ENCODE measurements at places on chromosomes 7 and 10.

DNA sequence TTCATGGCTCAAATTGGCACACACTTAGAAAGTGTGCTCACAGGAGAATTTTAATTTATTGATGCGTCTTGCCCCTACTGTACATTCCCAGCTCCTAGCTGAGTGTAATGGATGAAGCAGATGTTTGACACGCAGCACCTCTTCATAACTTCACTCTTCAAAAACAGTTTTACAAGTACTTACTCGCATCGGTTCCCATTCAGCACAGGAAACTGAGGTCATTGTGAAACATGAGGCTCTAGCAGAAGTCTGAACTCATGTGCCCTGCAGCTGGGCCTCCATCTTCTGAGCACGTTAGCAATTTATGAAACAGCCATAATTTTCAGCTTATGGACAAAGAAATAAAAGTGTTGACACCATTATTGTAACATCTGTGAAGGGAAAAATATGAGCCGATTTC lies 558.9 kb upstream of the MGMT start:
- DNase-seq, result no peak

GRCh38 chr7:31688372-31688771 lies 1.4 kb downstream of the PPP1R17 start:
- no peak for DNase-seq

GRCh38 chr7:129222064-129222463 lies 2.8 kb upstream of the AHCYL2 start:
- DNase-seq, result no peak

DNA sequence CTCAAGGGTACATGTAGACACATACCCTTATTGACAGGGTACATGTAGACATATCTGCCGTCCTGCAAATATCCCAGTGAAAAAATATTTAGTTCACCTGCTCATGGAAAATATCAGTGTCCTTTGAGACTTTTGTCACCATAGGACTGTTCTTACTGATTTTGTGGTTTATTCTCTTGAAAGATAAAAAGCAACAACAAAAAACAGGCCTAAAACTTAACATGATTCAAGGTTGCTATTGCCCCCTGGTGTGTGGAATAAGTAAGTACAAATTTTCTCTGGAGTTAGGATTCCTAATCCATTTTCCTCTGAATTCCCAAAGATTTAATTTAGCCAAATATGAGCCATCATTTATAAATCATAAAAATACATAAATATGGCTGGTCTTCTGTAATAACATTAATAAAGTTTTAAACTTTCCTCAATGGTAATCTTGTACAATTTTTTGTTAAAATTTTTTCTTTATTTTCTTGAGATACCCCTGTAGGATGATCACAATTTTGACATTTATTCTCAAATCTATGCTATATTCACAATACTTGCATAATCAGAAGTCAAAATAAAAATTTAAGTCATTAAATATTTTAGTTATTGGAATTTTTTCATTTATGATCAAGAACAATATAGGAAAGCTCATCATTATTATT lies 741.4 kb upstream of the POT1 start:
- DNase-seq, result no peak

DNA sequence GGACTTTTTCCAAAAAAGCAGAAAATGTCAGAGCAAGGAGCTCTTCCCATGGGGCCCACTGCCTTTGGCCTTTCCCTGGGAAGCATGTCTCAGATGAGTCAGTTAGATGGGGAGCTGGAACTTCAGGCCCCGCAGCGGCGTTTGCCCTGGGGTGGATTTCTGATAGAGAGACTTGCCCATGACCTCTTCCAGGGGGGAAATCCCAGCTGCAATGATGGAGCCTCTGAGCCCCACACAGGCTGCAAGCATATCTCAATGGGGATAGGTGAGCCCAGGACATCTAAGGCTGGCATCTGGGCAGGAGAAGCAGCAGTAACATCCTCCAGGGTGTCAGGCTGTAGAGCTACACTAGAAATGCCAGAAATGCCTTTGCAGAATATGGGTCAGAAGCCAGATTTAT lies 269.2 kb upstream of the TCERG1L start:
- no peak for DNase-seq

All from NK-92 treated with Interleukin-12 subunit alpha and Interleukin-12 subunit beta, amount 100 ng/mL, for 24 hours (cell line).